ENCODE measurements at places on chromosomes 7 and 10.

DNA sequence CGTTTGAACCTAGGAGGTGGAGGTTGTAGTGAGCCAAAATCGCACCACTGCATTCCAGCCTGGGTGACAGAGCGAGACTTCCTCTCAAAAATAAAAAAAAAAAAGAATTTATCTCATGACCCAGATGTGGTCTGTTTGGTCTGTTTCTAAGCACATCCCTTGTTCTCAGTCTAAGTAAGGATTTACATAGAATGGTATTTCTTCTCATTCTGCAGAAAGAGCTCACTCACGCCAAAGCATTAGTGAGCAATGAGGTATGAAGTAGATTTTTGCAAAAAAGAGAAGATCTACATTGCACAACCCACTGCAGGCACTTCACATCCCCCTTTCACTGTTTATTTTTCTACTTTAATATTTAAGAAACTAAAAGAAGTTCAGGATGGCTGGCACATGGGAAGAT lies 76.5 kb upstream of the FGL2 start:
- no peak for DNase-seq

DNA sequence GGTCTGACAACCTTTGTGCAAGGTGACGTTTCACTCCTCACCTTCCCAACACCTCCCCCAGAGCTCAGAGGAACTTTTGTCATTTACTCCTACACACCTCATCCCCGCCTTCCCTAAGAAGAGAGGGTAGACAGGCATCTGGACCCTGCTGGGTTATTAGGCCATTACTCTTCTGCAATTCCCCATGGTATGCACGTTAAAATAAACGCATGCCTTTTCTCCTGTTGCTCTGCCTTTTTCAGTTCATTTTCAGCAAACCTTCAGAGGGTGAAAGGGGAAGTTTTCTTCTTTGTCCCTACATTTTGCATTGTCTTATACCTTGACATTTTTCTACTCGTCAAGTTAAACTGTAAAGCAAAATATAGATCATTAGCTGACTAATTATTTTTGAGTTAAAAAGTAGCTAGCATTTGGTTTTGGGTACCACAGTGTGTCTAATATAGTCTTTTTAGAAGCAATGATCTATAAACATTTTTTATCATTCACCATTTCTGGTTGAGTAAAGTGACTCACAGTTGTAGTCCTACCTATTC lies 10.5 kb upstream of the EDRF1 start:
- DNase-seq: no peak

DNA sequence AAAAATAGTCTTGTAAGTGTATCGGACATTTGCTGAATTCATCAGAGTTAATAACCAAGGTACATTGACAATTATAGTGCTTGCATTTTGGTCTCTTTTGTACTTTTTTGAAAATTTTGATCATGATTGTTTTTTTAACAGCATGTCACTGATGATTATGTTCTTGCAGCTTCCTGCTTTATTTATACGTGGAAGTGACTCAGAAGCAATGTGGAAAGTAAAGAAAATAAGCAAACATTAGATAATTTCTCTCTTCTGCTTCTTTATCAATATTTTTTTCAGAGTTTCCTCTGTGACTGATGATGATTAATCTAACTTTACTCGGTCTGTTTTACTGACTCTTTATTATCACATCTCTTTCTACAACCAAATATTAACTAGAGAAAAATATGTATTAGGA lies 1351.9 kb downstream of the REEP3 start:
- DNase-seq: no peak

DNA sequence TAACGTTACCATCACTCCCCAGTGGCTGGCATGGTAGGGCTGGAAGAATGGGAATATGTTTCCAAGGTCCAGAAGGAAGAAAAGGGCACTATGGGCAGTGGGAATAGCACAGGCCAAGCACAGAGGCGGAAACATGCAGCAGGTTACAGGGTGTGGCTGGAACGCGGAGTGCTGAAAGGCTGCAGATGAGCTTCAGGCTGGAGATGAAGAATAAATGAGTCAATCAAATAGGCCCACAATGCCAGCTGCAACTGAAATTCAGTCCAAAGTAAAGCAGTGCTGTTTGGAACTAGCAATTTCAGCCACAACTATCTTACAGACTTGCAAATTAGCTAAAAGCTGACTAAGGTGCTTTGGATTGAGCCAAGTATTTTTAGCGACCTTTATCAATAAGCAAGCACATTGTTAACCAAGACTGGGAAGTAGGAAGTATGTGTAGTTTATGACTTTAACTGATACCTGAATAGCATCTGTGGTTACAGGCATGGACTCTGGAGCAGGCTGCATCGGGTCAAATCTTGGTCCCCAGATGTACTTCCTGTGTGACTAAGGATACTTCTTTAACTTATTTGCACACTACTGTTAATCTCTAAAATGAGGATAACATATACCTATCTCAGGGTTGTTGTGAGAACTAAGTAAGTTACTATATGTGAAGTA lies 77.5 kb upstream of the CTTNBP2 start:
- no peak for DNase-seq

- DNase-seq: no peak
Observed at GRCh38 chr7:82325416-82325815, 118.2 kb downstream of the CACNA2D1 start.

DNA sequence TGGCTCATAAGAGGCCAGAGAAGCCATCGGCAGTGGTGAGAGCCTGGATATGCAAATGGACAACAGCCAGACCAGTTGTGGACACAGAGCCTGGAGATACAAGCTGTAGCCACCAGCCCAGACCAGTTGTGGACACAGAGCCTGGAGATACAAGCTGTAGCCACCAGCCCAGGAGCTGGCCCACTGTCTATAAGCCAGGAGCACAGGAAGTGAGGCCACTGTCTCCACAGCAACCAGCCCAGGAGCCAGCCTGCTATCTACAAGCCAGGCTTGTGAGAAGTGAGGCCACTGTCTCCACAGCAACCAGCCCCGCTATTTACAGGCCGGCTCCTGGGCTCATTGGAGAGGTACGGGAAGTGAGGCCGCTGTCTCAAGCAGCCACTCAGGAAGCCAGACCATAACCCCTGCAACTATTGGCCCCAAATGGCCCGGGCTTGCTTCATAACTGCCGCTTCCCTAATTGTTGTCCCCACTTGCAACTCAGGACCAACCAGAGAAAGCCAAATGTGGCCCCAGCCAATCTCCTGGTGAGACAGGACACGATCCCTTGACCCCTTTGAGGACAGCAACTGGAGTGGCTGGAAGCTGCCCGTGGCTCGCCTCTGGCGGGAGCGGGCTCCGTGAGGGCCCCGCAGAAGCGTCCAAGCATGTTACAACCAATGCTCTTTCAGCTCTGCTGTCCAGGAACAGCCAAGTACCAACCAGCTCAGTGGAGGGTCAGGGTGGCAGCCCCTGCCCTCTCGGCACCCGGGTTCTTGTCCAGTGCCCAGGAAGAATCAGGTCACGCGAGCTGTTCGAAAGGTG lies 44.1 kb upstream of the CNPY1 start:
- no peak for DNase-seq
